ENCODE measurements at places on chromosomes 3 and 15. TPM values are rescaled to one million over a fixed set of nuclear protein-coding genes. Genes with fewer than 3 reads are reported as not detected.

Gene EPHA3
- not detected for total RNA-seq

DNA sequence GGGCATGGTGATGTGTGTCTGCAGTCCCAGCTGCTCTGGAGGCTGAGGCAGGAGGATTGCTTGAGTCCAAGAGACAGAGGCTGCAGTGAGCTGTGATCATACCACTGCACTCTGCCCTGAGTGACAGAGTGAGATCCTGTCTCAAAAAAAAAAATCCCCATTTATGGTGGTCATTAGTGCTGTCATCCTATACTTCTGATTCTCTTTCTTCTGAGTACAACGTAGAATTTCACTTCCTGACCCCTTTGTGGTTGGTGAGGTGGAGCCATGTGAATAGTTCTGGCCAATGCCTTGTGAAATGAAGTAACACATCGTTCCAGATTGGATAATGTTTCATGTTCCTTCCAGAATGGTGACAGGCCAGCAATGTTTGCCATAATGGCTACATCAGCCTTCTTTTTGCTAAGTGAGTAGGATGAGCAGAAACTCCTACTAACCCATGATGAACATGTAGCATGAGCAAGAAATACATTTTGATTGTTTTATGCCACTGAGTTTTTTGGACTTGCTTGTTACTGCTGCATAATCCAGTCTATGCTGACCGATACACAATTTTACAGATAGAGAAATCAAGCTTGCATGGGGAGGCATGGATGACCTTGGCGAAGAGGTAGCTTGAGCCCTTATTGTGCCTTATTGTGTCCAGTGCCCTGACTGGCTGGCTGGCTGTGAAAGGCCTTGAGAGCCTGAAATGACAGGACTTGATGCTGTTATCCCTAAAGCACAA is 30.9 kb upstream of the TLE3 start:
- no peak overlapping the region for H3K27ac ChIP-seq
- H3K27me3 ChIP-seq, result no peaks in the 10 kb centered on the region
- H3K4me1 ChIP-seq, result no peaks in the 10 kb centered on the region
- no peak overlapping the region for H3K4me3 ChIP-seq
- no peak for DNase-seq
- H3K36me3 ChIP-seq, result no peaks in the 10 kb centered on the region

DNA sequence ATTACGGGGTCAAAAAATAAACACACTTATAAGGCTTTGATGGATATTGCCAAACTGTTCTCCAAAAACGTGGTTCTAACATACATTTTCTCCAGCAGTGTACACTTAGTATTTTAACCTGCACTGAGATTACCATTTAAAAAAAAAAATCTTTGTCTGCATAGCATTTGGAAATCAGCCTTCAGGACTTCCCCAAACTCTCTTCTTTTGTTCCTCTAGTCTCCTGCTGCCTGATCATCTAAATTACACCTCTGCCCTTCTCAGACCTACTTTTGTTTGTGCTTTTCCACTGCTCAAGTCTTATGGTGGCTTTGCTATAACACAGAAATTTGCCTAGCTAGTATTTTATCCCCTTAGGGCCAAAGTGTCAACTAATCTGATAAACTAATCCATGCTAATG is 3.8 kb downstream of the NCEH1 start:
- no peaks in the 10 kb centered on the region for H3K36me3 ChIP-seq
- H3K4me3 ChIP-seq, result no peak overlapping the region
- DNase-seq, result no peak
- peaks cover 11% of the 10 kb centered on the region for H3K4me1 ChIP-seq
- H3K27me3 ChIP-seq, result no peaks in the 10 kb centered on the region
- H3K27ac ChIP-seq, result no peak overlapping the region

- DNase-seq, result no peak
- H3K4me3 ChIP-seq, result no peak overlapping the region
- H3K4me1 ChIP-seq, result no peaks in the 10 kb centered on the region
- H3K27me3 ChIP-seq, result peaks cover 19% of the 10 kb centered on the region
- H3K36me3 ChIP-seq, result no peaks in the 10 kb centered on the region
These were observed 13.7 kb upstream of the ALCAM start for GRCh38 chr3:105352976-105353375.

DNA sequence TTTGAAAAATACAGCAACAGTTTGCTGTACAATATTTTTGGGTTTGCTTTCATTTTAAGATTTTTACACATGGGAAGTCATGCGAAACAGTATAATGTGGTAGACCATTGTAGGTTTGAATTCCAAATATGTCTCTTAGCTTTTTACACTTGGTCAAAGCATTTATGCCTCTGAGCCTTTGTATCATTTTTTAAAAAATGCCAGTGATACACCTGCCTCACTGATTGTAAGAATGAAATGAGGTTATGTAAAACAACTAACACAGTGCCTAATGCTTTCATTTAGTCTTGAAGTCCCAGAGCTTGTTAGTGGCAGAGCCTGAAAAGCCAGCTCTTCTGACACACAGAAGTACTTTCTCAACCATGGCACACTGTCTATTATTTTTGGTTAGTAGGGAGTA is 202.0 kb downstream of the UBE2E2 start:
- no peaks in the 10 kb centered on the region for H3K27me3 ChIP-seq
- H3K4me1 ChIP-seq, result no peaks in the 10 kb centered on the region
- H3K36me3 ChIP-seq, result no peaks in the 10 kb centered on the region
- no peak overlapping the region for H3K27ac ChIP-seq
- no peak for DNase-seq

GRCh38 chr15:40416056-40416455 is 10.5 kb downstream of the IVD start:
- H3K4me1 ChIP-seq, result no peaks in the 10 kb centered on the region
- H3K27me3 ChIP-seq, result no peaks in the 10 kb centered on the region
- no peak for DNase-seq
- H3K36me3 ChIP-seq, result peaks cover 23% of the 10 kb centered on the region
- H3K27ac ChIP-seq, result no peak overlapping the region

DNA sequence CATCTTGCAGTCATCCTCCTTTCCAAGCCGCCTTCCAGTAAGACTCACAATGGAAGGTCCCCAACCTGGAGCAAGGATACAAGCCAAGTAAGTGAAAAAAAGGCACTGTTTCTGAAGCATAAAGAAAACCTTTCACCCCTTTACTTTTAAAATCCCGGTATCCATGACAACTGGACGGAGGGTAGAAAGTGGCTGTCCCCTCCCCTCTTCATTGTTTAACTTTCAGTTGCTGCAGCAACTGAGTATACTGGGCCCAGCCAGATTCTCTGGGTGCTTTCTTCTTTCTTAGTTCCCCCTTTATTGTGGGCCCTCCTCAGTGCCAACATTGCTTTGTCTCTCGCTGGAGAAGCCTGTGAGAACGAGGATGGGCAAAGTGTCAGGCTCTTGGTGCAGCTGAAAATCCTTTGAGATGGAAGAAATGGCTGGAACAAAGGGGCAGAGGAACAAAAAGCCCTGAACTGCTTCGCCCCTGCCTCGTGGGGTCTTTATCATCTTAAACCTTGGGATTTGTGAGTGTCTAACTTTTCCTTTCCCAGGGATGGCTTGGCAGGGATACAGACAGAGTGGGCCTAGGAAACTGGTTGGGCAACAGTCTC is 224.0 kb upstream of the RGMA start:
- no peaks in the 10 kb centered on the region for H3K36me3 ChIP-seq
- H3K27me3 ChIP-seq, result no peaks in the 10 kb centered on the region
- no peak overlapping the region for H3K4me3 ChIP-seq
- H3K27ac ChIP-seq, result no peak overlapping the region

DNA sequence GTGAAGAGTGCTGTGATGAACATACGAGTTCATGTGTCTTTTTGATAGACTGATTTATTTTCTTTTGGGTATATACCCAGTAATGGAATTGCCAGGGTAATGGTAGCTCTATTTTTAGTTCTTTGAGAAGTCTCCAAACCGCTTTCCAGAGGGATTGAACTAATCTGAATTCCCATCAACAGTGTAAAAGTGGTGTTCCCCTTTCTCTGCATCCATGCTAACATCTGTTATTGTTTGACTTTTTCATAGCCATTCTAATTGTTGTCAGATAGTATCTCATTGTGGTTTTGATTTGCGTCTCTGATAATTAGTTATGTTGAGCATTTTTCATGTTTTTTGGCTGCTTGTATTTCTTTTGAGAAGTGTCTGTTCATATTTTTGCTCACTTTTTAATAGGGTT is 54.8 kb upstream of the UTS2B start:
- H3K27ac ChIP-seq, result no peak overlapping the region
- DNase-seq, result no peak
- H3K4me1 ChIP-seq, result no peaks in the 10 kb centered on the region
- H3K4me3 ChIP-seq, result no peak overlapping the region
- H3K27me3 ChIP-seq, result no peaks in the 10 kb centered on the region

DNA sequence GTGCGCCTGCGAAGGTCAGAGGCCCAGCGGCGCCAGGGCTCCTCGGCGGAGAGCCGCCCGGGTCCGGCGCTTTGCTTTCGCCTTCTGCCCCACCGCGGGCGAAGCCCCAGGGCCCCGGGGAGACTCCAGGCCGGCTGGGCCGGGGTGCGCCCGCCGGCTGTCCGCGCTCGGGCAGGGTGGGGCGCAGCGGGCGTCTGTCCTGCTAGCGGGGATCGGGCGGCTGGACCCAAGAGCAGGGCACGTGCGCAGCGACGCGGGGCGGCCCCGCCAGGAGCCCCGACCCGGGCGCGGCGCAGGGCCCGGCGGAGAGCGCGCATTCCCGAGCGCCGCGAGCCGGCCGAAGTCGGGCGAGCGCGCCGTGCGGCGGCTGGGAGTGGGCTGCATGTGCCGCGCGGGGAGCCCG is 569 bp upstream of the ALDH1A3 start:
- no peaks in the 10 kb centered on the region for H3K4me1 ChIP-seq
- peaks cover 8% of the 10 kb centered on the region for H3K27me3 ChIP-seq
- no peak overlapping the region for H3K27ac ChIP-seq
- H3K4me3 ChIP-seq, result no peak overlapping the region

GRCh38 chr15:72521682-72522081 is 47.6 kb downstream of the ARIH1 start:
- H3K27me3 ChIP-seq, result no peaks in the 10 kb centered on the region
- H3K4me3 ChIP-seq, result no peak overlapping the region
- DNase-seq, result no peak
- H3K36me3 ChIP-seq, result no peaks in the 10 kb centered on the region
- H3K27ac ChIP-seq, result no peak overlapping the region
- H3K4me1 ChIP-seq, result peaks cover 4% of the 10 kb centered on the region

Measured in CD4-positive, alpha-beta memory T cell (primary cell).